ENCODE measurements at places on chromosomes 3 and 15. TPM values are rescaled to one million over a fixed set of nuclear protein-coding genes. Genes with fewer than 3 reads are reported as not detected.

The IQCF5 gene
- total RNA-seq, result not detected

The PLCB2 gene
- total RNA-seq, result 0.43 TPM

The GPR149 gene
- not detected for total RNA-seq

The FSD2 gene
- total RNA-seq, result not detected

The SPINK8 gene
- not detected for total RNA-seq

The CEP70 gene
- 8.8 TPM for total RNA-seq

The CHRFAM7A gene
- total RNA-seq, result 1.5 TPM

The ZNF710 gene
- total RNA-seq, result 8.5 TPM

The GNAT1 gene
- total RNA-seq, result not detected

The HHATL gene
- total RNA-seq, result not detected

The SYNM gene
- total RNA-seq, result 24.0 TPM

The EFCAB12 gene
- total RNA-seq, result 0.03 TPM

The TRNT1 gene
- 20.0 TPM for total RNA-seq

The POLQ gene
- 1.3 TPM for total RNA-seq

The SPATA12 gene
- not detected for total RNA-seq

The ZBED2 gene
- total RNA-seq, result not detected

The CASR gene
- total RNA-seq, result not detected

The RFTN1 gene
- total RNA-seq, result 52.8 TPM

The EFCC1 gene
- not detected for total RNA-seq

The TMEM108 gene
- total RNA-seq, result not detected

The FEZF2 gene
- not detected for total RNA-seq

The ITGA11 gene
- total RNA-seq, result 190 TPM

The DHX36 gene
- total RNA-seq, result 47.6 TPM

The IGF1R gene
- 76.7 TPM for total RNA-seq

The QRICH1 gene
- total RNA-seq, result 47.9 TPM

The MYL3 gene
- total RNA-seq, result not detected

The ARIH1 gene
- 72.7 TPM for total RNA-seq

The RARB gene
- 10.2 TPM for total RNA-seq

The PPP1R14D gene
- total RNA-seq, result not detected

The CCR8 gene
- not detected for total RNA-seq

The SEMA6D gene
- total RNA-seq, result 4.4 TPM

The ULK4 gene
- 8.9 TPM for total RNA-seq

The SEMA3G gene
- 0.13 TPM for total RNA-seq

The CELF6 gene
- total RNA-seq, result 0.23 TPM

The TRPC1 gene
- total RNA-seq, result 37.3 TPM

The SOX2 gene
- 0.63 TPM for total RNA-seq

The C3orf52 gene
- 2.5 TPM for total RNA-seq

The SLC2A2 gene
- not detected for total RNA-seq

The GP9 gene
- not detected for total RNA-seq

The FMN1 gene
- 2.5 TPM for total RNA-seq

The ITPKA gene
- total RNA-seq, result 0.91 TPM

The SPESP1 gene
- total RNA-seq, result 9.8 TPM

The HCN4 gene
- not detected for total RNA-seq

The CHRNA5 gene
- total RNA-seq, result 0.78 TPM

The EIF4A2 gene
- 759 TPM for total RNA-seq

The POU1F1 gene
- not detected for total RNA-seq

Measured in smooth muscle cell of the pulmonary artery (primary cell).